Stimulated activated CD8-positive, alpha-beta memory T cell treated with anti-CD3 and anti-CD28 coated beads, Interleukin-2, amount 100 ng/mL, for 1 hour (primary cell): ENCODE measurements at places on chromosomes 4 and X.

- DNase-seq, result no peak
Measured at GRCh38 chr4:125735102-125735501, 420.3 kb downstream of the FAT4 start.

GRCh38 chr4:17230727-17231126 lies 281.2 kb downstream of the QDPR start:
- no peak for DNase-seq

GRCh38 chrX:107709266-107709806 lies 66.3 kb downstream of the TSC22D3 start:
- DNase-seq, result no peak

GRCh38 chrX:9188117-9188516 lies 154.2 kb upstream of the FAM9B start:
- DNase-seq, result no peak

DNA sequence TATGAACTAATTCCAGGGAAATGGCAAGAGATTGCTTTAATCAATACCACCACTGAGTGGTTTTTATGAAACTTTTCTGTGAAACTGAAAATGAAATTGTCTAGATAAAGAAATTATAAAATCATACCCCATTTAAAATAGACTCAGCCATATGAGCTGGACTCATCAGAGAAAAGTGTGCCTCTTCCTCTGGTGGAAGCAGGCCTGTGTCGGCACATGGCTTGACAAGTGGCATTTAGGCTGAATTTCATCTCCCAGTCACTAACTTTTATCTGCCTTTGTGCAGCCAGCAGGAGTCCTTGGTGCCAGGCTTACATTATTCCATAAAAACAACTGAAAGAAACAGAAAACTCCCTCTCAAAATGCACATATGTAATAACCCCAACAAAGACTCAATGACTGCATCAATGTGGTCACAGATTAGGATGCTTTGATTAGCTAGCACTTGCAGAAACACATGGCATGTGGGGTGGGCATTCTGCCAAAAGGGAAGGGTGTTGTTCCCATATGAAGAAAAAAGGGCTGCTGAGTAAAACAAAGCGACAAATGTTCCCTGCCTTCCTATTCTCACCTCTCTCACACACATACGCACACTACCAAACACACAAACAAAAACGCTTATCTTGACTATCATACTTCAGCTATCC lies 232.3 kb downstream of the PABPC4L start:
- DNase-seq, result no peak

- no peak for DNase-seq
Measured at GRCh38 chr4:173442223-173442932, 43.5 kb upstream of the SCRG1 start.
